ENCODE measurements at places on chromosomes 2 and 18.

DNA sequence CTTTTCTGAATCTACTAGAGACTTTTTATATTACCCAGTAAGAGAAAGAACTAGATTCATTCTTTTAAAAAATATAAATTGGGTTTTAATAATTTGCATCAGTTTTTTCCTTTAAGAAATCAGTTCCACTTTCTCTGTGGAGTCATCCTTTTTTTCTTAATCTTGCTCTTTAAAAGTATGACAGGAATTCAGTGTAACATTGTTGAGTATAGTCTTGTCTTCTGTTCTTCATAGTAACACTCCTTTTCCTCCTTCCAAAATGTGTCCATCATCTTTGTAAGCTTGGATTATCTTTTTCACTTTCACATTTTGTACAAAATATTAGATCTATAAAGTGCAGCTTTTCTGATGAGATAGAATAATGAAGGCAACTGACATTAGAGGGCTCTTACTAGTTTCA is 135.4 kb downstream of the HAUS1 start:
- DNase-seq, result no peak

DNA sequence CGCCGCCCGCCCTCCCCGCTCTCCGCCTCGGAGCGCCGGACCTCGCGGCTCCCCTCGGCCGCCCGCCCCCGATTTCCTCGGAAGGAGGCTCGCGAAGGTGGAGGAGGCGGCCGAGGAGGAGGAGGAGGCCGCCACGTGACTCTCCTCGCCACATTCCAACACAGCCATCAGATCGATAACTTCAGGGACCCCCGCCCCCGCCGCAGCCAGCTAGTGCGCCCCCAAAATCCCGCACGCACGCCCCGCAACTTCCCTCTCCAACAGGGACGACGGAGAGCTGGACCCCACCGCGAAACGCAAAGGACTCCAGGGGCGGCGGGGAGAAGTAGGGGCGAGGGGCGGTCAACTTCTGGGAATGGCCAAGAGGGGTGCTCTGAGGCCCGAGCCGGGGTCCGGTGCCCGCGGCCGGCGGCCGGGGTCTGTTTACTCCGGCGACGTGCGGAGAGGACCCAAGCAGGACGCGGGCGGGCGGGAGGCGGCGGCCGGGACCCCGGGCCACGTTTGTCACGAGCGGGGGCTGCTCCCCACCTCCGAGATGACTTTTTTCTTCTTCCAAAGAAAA is 2.0 kb downstream of the ZNF521 start:
- DNase-seq, result peak; percentile 35

- peak; percentile 19 for DNase-seq
These were observed 200.6 kb downstream of the WDR7 start for GRCh38 chr18:56851774-56852173.

DNA sequence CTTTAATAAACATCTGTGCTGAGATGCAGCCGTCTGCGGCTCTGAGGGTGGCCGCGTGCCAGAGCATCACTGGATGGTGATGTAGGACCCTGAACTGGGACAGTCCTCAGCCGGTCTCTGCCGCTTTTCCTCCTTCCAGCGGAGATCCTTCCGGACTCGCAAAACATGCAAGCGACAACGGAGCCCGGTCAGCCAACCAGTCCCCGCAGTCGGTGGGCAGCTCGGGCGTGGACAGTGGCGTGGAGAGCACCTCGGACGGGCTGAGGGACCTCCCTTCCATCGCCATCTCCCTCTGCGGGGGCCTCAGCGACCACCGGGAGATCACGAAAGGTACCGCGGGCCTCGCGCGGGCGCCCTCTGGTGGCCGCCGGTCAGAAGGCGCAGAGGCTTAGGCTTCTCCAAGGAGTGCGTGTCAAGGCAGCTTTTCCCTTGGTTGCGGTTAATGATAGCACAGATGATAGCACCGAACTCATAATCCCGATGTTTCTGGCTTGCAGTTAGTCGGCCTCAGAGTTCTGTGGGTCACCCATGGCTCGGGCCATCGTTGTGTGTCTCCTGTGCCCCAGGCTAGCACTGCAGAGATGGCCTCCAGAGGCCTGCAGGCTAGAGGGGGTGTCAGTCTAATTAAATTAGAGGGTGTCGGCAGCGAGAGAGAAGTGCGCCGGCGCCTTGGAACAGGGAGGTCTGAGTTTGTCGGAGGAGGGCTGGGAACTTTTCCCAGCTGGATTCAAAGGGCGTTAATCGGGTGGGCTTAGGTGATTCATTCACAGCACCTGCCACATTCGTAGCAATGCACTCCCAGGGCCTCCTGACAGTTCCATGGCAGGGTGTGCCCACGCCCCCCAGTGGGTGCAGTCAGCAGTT is 38.5 kb downstream of the LPIN1 start:
- peak; percentile 47 for DNase-seq

- no peak for DNase-seq
These were observed 325.5 kb upstream of the MEIS1 start for GRCh38 chr2:66109419-66109818.

GRCh38 chr2:62727259-62727867 is 21.9 kb downstream of the EHBP1 start:
- DNase-seq, result no peak

DNA sequence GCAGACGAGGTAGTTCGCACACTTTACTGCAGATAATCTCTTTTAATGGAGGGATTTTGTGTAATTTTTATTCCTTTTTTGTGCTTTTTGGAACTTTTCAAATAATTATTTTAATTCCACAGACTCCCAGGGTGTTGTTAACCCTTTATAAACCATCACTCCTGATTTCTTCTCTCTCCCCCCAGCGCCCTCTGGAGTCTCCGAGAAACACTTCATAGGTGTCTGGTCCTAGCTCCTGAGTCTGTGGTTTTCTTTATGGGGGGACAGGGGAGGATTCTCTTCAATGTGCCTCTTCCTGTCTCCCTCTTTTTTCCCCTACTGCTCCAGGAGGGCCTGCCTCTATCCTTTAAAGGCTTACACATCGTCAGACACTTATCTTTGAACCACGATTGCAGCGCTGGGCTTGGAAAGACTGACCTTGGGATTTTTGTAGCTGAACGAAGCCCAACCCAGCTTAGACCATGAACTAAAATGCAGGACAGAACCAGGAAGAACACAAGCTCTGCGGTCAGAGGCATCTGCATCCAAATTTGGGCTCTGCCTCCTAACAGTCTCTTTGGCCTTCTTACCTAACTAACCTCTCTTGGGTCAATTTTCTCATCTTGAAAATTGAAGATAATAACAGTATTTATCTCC is 7.1 kb upstream of the PKDCC start:
- DNase-seq, result no peak

GRCh38 chr2:200376513-200377354 is 70.2 kb downstream of the SPATS2L start:
- peak; percentile 45 for DNase-seq

DNA sequence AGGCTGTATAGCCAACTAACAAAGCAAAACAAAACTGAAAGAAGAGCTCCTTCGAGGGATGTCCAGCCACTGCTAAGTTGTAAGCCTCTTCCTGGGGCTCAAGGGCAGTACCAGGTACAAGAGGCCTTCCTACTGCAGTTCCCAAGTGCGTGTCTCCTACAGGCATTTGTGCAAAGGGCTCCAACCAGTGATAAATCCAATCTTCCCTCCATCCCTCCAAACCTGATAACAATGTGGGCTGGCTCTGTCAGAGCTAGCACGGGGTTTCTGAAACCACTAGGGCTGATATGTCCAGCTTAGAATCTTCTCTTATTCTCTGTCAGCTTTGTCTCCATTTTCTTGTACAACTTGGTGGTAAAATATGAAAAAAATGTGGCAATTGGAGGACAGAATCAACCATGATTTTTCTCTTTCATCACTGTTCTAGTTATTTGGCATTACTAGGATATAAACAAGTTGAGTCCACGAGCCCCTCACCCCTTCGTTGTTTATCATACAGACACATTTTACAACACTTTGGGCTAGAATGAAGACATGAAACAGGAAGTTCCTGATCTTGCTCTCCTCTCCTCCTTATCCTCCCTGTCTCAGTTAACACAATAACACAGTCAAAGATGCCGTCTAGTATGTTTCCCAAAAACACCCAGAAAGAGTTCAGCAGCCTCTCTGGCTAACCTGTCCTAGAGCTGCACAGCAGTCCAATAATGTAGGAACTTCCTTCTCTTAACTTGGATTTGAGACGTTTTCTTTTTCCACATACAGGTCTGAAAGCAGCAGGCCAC is 35.4 kb upstream of the WIPF1 start:
- DNase-seq, result no peak

DNA sequence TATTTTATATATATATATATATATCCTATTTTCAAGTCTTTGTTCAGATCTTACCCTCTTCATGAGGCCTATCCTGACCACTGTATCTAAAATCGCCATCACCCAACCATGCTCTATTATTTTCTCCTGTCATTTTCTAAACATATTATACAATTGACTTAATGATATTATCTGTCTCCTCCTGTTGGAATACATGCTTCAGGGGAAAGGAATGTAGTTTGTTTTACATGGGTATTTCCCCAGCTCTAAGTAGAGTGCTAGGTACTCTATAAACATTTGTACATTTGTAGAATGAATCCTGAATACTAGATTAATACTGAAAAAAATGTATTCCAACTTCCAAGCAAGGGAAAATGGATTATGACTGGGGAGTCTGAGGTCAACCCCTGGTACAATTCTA is 26.2 kb downstream of the TTC21B start:
- DNase-seq, result no peak
